ENCODE measurements at places on chromosomes 6 and 20.

DNA sequence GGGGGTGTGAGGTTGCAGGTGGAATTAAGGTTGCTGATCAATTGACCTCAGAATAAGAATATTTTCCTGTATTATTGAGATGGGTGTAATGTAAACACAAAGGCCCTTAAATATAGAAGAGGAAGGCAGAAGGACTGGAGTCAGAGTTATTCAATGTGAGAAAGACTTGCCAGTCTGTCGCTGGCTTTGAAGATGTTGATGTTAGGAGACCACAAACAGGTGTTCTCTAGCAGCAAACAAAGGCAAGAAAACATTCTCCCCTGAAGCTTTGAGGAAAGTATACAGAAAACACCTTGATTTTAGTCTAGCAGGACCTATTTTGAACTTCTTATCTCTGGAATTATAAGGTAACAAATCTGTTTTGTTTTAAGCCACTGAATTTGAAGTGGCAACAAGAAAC lies 138.9 kb upstream of the PTPRK start:
- no peak for DNase-seq

DNA sequence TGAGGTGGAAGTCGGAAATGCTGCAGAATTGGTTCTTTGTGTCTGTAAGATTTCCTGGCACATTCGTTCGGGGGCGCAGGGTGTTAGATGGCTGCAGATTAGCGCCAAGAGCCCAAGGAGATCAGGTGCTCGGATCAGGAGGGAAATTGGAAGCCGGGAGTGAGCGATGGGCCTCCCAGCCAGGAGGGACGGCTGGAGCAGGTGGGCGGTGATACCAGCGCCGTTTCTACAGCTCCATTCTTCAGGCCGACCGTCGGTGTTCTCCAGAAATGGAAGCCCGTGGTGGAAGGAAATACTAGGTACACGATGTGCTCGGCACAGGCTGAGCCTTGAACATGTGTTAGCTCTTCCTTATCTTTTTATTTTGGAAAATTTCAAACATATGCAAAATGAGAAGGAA lies 6.5 kb downstream of the SIRPA start:
- DNase-seq = no peak

- DNase-seq = no peak
Observed at GRCh38 chr6:47241742-47242482, 67.8 kb downstream of the TNFRSF21 start.

DNA sequence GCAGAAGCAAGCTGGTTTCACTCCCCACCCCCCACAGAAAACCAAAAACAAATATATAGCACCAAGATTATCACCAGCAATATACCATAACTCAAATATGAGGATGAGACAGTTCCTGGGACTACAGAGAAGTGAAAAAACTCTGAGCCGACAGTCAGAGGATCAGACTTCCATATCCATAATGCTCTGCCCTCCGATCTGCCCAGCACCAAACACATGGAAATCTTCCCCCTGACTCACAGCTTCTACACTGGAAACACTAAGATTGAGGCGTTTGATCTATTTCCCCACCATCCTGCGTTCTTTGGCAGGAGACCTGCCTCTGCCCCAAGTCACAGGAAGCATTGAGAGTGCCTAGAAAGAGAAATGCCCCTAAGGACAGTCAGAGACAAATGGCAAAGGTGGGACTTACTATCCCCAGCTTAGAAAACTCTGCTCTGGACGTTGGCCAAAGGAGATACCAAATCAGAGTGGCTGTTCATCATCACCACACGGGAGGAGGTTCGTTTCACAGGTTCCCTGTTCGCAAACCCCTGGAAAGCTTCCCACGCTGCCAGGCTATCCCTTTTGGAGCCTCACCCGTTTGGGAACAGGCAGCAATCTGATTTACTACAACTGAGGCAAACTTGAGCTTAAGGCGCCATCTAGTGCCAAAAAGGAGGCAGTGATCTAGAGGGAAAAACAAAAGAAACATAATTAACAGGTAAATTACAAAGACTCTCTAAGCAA lies 48.7 kb upstream of the SRSF6 start:
- DNase-seq = peak; percentile 11

DNA sequence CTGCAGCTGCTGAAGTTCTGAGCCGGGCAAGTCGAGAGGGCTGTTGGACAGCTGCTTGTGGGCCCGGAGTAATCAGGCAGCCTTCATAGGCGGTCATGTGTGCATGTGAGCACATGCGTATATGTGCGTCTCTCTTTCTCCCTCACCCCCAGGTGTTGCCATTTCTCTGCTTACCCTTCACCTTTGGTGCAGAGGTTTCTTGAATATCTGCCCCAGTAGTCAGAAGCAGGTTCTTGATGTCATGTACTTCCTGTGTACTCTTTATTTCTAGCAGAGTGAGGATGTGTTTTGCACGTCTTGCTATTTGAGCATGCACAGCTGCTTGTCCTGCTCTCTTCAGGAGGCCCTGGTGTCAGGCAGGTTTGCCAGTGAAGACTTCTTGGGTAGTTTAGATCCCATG lies 21.2 kb upstream of the MAPK13 start:
- no peak for DNase-seq

DNA sequence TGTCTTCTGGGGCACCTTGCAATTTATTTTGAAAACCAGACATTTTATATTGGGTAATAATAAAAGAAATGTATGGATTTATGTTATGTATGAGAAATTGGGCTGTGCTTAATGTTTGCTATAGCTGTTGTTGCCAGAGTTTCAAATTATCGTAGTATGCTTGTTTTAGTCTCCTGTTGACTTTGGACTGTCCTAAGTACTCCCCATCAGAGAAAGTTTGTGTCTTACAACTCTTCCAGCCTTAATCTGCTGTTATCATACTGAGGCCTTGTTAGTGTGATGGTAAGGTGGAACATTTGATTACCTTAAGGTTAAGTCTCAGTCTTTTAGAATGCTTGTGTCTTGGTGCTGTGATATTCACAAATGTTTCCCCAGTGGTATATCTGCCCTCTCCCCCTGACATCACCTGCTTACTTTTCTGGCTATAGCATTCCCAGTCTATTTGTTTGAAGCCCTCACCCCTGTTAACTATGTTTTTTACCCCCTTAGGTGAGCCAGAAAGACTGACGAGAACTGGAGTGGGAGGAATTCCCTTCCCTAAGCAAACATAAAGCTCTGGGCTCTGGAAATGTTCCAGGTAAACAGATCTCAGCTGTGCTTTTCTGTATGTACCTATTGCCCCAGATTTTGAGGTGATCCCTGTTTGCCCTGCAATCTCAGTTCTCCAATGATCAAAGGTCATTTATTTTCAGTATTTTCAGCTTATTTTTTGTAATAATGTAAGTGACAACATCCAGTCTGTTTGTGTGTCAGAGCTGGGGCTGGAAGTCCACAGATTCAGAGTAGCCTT lies 581.1 kb upstream of the CITED2 start:
- no peak for DNase-seq

GRCh38 chr20:35306931-35307517 lies 14.8 kb upstream of the FAM83C start:
- DNase-seq = no peak

Data from kidney (tissue), 22 donors.